Epithelial cell of alveolus of lung (primary cell): ENCODE measurements at places on chromosomes 5 and 9. TPM values are rescaled to one million over a fixed set of nuclear protein-coding genes. Genes with fewer than 3 reads are reported as not detected.

The GPR107 gene
- 23.0 and 23.6 TPM in 2 replicates for total RNA-seq

The ANKRD18A gene
- 0.26 TPM in 1 of 2 replicates, not detected in the other for total RNA-seq

The ISOC1 gene
- total RNA-seq: 19.1 and 48.1 TPM in 2 replicates

The DIPK1B gene
- 3.2 and 29.0 TPM in 2 replicates for total RNA-seq

The IFNE gene
- 0.24 and 0.52 TPM in 2 replicates for total RNA-seq

The HAPLN1 gene
- 0.16 and 9.4 TPM in 2 replicates for total RNA-seq

The PLCXD3 gene
- total RNA-seq: under 0.01 and 0.64 TPM in 2 replicates

The PTTG1 gene
- total RNA-seq: 54.9 and 267 TPM in 2 replicates

The FAM169A gene
- total RNA-seq: under 0.01 and 0.78 TPM in 2 replicates

The GABRA6 gene
- not detected in 2 replicates for total RNA-seq

The BARHL1 gene
- total RNA-seq: not detected in 2 replicates

The SLC6A19 gene
- not detected in 2 replicates for total RNA-seq

The CDK7 gene
- total RNA-seq: 33.6 and 45.8 TPM in 2 replicates

The PHF2 gene
- 12.0 and 25.4 TPM in 2 replicates for total RNA-seq

The SLC6A7 gene
- total RNA-seq: under 0.01 TPM in 1 of 2 replicates, not detected in the other

The FAM221B gene
- not detected in 2 replicates for total RNA-seq

The RGS7BP gene
- under 0.01 TPM in 1 of 2 replicates, not detected in the other for total RNA-seq

The TEX48 gene
- total RNA-seq: not detected in 2 replicates

The PRSS3 gene
- 4.2 and 18.9 TPM in 2 replicates for total RNA-seq

The SLC22A5 gene
- 4.1 and 5.1 TPM in 2 replicates for total RNA-seq

The C7 gene
- total RNA-seq: 3.1 and 33.9 TPM in 2 replicates

The FOXD4L3 gene
- total RNA-seq: not detected in 2 replicates

The DRD1 gene
- not detected in 2 replicates for total RNA-seq

The MLANA gene
- not detected in 2 replicates for total RNA-seq

The C5orf58 gene
- 1.4 TPM in 1 of 2 replicates, not detected in the other for total RNA-seq

The CAMK4 gene
- 3.9 and 7.3 TPM in 2 replicates for total RNA-seq

The GRIN3A gene
- total RNA-seq: not detected in 2 replicates

The NELFB gene
- total RNA-seq: 49.1 and 60.2 TPM in 2 replicates

The ZNF354C gene
- 3.9 and 8.4 TPM in 2 replicates for total RNA-seq

The GRXCR2 gene
- total RNA-seq: not detected in 2 replicates

The PAEP gene
- 0.65 TPM in 1 of 2 replicates, not detected in the other for total RNA-seq

The GOLM1 gene
- total RNA-seq: 61.8 and 68.3 TPM in 2 replicates

The GRM6 gene
- total RNA-seq: not detected in 2 replicates

The PCDHA9 gene
- total RNA-seq: under 0.01 TPM in 1 of 2 replicates, not detected in the other

The TMEM232 gene
- total RNA-seq: 0.24 and 3.1 TPM in 2 replicates

The LTC4S gene
- 1.6 and 7.0 TPM in 2 replicates for total RNA-seq

The EIF4E1B gene
- total RNA-seq: not detected in 2 replicates

The SPATA9 gene
- not detected in 2 replicates for total RNA-seq
